ENCODE measurements at places on chromosomes 12 and 14.

GRCh38 chr14:24182110-24182882 lies 6.3 kb downstream of the IPO4 start:
- DNase-seq, result no peak

DNA sequence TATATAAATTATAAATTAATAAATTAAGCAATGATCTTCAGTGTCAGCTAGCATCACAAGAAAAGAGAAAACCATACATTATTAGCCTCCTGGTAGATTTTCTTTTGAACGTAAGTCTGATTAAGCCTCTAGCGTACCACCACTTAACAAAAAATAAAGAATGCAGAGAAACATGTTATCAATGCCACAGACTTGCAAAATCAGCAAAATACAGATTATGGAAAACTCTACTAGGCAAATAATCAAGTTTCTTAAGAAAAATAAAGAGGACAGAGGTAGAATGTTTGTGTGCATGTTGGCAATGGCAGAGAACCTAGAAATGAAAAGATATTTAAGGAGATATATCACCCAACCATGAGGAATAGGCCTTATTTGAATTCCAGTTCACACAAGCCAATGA lies 8.4 kb upstream of the SRRM4 start:
- DNase-seq, result no peak

- no peak for DNase-seq
Measured at GRCh38 chr14:64614805-64615391, 65.1 kb downstream of the PPP1R36 start.

DNA sequence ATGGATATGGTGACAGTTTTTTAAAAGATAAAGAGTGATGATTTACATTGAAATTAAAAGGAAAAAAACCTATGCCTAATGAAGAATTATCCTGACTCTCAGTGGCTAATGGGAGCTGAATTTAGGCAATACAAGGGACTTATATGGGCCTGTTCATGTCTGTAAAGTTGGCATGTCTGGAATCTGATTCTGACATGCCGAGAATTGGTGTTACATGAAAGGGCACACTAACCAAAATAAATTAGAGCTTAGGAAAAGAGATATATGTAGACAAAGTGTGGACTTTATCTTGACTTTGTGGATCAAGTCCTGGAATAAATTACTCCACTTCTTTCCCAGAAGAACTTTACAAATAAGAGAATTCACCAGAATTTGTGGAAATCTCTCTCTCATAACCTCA lies 1.1 kb downstream of the TDG start:
- DNase-seq, result no peak

All from stromal cell of bone marrow (primary cell).